Non-pigmented ciliary epithelial cell (primary cell): ENCODE measurements at places on chromosomes 16 and 17.
A peak's percentile ranks its signal among the peaks of the same experiment; 100 is the strongest.

DNA sequence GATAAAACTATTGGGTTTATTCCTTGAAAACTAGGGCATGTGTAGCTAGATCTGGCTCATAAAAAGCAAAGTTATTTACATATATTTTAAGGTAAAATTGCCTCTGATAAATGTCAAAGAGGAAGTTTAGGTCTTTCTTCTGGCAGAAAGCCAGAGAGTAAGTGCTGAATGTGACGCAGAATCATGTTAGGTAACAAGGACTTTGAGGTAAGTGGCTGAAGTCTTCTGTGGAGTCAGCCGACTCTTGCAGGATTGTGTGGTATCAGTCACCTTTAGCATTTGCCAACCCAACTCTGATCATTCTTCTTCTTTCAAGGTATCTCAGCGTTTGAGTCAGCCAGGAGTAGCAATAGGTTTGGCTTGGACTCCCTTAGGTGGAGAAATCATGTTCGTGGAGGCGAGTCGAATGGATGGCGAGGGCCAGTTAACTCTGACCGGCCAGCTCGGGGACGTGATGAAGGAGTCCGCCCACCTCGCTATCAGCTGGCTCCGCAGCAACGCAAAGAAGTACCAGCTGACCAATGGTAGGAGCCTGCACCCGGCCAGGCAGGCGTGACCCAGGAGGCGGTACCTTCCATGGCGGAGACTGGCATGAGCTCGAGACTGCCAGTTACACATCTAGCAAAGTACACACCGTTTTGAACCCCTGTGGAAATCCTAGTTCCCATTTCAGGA is 37.9 kb downstream of the SIAH1 start:
- no peak for DNase-seq

DNA sequence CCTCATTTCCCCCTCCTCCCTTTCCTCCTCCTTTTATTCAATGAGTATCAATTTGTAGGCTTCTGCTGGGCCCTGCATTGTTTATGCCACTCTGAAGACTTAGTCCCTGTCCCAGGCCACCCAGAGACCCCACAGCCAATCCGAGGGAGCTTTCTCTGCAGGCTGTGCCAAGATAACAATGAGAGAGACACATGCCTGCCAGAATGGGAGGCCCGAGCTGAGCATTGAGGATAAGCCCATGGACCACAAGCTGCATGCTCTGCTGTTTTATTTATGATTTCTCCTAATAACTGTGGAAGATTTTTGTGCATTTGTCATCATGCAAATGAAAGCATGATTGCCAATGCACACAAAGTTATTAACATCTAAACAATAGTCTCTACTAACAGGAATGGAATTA is 3.0 kb downstream of the RCVRN start:
- DNase-seq: no peak

DNA sequence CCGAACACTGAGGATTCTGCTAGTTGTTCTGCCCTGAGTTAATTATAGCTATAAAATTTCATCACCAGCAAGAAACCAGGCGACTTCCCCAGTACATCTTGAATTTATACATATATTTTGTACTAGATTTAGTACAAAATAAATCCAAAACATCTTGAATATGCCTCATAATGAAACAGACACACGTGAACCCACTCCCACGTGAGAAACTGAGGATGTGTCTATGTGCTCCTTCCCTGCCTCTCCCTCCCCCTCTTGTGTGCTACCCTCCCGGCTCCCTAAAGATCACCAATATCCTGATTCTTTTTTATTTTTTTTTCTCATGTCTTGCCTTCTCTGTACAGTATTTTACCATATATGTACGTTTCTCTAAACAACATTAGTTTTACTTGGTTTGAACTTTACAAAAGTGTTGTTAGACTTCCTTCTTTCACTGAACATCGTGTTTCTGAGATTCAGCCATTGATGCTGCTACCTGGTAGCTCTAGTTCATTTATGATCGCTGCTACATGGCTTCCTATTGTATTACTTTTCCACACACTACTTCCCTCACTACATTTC is 1.1 kb upstream of the LCMT1 start:
- no peak for DNase-seq

GRCh38 chr17:67212714-67213417 is 32.1 kb downstream of the HELZ start:
- peak; percentile 60 for DNase-seq

DNA sequence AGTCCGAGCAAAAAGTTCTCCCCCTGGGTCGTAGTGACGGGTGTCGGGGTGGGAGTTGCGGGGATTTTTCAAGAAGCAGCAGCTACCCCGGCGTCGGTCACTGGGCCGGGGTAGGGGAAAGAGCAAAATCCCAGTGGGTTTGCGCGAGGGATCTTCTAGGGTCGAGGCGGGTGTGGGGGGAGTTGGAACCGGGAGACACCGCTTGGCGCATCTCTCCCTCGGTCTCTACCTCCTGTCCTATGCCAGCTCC is 2.3 kb upstream of the UBTF start:
- DNase-seq: no peak

DNA sequence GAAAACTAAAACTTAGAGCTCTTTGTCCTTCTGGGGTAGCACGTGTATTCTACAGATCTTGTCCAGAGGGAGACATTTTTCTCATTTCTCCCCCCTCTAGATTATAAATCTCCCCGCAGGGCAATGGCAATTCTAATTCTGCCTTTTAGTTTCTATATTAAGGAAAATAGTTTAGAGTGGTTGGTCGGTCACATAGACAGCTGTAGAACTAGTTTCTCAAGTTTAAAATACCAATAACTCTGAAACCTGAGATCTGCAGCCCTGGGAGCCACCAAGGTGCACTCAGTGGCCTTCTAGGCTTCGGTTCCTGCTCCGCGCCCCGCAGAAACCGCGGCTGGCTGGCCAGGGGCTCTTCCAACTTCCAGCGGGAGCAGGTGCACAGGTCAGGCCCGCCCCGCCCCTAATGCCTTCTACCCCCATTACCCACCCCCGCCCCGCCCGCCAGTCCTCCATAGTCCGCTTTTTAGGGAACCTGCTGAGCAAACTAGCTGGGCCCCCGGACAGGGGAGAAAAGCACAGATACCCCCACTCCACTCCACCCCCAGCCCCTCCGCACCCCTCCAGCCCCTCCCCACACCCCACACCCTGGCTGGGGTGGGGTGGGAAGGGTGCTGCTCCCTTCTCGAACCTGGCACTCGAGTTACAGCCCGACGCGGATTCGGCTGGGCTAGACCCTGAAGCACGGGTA is 431 bp downstream of the SLFN11 start:
- no peak for DNase-seq

DNA sequence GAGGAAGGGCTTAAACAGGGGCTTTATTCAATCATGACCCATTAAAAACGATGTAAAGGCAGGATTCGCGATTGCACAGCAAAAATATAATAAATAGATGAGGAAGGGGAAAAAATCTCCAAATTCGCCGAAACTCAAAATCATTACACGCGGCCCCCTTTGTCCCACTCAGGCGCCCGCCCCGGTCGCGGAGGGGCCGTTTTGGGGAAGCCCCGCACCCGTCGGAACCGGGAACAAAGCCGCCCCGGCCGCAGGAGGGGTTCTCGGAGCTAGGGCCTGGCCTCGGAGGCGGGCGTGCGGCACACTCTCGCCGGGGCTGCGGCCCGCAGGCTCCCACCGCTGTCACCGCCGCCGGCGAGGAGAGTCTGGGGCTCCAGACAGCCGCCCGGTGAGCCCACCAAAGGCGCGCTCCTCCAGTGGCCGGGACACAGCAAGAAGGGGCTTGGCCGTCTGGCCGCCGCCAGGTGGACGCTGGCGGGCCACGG is 521 bp downstream of the C16orf87 start:
- DNase-seq: no peak

GRCh38 chr17:46044286-46044928 is 45.4 kb downstream of the STH start:
- peak; percentile 81 for DNase-seq

GRCh38 chr16:59655031-59655430 is 920.9 kb upstream of the GOT2 start:
- no peak for DNase-seq

DNA sequence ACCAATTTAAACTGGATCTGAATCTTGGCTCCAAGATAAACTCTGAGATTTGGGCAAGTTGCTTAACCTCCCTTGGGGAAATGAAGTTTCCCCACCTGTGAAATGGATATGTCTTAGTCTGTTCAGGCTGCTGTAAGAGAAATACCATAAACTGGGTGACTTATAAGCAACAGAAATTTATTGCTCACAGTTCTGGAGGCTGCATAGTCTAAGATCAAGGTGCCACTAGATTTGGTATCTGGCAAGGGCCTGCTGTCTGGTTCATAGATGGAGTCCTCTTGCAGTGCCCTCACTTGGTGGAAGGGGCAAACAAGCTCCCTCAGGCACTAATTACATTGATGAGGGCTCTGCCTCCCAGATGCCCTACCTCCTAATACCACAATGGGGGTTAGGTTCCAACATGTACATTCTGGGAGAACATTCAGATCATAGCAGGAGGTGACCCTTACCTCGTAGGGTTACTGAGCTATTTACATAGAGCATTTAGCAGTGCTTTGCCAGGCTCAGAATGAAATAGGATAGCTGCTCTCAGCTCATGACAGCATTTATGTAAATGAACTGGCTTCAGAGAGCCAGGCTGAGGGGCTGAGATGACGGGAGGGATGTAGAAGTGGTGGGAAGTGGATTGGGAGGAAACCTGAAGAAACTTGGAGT is 83.9 kb downstream of the SPECC1 start:
- DNase-seq: no peak

- no peak for DNase-seq
Measured at GRCh38 chr16:20638711-20639335, 58.7 kb downstream of the ACSM1 start.

DNA sequence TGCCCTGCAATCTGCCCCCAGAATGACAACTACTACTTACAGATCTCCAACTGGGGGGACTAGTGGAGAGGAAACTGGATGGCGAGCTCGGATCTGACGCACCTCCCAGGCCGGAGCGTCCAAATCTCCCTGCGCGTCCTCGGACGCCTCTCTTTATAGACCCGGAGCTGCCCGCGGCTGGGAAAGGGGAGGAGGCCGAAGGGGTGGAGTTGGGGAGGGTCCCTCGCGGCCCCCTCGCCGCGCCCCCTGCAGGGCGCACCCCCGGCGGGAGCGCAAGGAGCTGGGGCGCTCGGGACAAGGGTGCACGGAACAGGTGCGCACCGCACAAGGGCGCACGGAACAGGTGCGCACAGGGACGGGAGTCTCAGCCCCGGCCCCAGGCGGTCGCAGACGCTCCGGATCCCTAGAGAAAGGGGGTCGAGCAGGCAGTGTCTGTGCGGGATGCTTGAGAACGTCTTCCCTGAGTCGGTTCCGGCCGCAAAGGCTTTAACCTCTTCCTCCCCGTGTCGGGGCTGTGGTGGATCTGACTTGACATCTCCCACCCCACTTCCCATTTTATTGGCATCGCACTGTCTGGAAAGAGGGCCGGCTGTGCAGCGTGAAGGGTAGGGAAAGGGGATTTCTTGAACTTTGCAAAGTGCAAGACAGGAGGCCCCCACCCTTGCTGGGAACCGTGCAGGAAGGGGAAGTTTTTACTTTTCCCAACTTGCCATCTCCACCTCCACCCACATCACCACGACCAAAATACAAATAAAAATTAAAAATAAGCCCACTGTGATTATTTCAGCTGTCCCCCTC is at the start of gene MYH11:
TSS of gene MYH11 (minus strand) at position 128 of the 798 bp plus-strand sequence. CDS start 18,776 bp downstream, outside the sequence.
- DNase-seq: no peak

GRCh38 chr16:65772134-65772732 is 594.3 kb upstream of the CDH5 start:
- no peak for DNase-seq

DNA sequence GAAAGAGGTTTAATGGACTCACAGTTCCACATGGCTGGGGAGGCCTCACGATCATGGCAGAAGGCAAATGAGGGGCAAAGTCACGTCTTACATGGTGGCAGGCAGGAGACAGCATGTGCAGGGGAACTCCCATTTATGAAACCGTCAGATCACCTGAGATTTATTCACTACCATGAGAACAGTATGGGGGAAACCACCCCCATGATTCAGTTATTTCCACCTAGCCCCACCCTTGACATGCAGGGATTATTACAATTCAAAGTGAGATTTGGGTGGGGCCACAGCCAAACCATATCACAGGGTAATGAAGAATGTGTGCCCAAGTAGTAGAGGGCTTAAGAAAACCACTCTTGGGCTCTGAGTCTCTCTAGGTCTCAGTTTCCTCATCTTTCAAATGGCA is 85.1 kb downstream of the PRKCB start:
- DNase-seq: no peak

DNA sequence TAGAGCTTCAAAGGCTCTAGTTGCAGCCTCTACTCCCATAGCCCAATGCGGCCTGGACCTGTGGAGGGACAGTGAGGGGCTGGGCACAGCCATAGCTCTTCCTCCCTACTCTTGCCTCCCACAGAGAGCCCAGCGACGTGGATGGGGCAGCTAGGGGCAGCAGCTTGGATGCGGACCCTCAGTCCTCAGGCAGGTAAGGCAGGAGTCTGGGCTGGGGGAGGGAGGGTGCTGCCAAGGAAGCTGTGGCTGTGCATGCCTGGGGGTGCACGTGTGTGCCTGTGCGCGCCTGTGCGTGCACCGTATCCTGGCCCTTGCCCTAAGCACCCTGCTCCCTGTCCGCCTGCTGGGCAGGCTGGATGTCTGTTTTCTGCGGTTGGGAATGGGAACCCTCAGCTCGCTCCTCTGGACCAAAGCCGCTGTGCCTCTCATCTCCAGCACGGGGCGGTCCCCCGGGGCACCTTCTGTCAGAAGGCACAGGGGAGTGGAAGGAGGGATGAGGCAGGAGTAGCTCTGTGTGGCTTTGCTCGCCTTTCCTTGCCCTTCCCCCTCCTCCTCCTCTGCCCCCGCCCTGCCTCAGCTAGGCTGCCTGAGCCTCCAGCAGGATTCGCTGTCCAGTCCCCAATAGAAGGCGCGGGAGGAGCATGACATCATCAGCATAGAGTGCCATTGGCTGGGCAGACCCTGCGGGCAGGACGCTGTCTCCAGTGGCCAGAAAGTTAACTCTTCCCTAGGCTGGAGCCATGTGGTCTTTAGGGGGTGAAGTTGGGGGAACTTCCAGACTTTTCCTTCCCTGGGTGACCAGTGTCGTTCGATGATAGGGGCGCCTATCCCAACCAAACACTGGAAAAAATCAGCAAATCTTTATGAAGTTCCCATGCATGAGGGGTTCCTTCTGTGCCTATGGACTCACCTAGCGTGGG is 797 bp downstream of the PRCD start:
- peak; percentile 80 for DNase-seq

DNA sequence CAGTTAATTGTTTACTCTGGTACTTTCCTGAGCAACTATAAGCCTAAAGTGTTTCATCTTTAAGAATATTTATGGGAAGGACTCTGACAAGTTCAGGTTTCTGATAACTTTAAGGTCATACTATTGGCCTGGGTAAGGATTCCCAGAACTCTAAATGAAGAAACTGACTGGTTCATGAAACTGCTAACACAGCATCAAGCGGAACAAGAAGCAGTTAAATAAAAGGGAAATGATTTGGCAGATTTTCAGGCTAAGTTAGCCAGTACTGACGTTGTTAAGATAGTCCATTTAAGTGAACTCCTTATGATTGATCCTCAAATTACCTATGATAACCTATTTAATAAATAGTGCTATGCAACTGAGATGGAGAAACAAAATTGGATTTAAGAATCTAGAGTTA is 101.6 kb upstream of the CES5A start:
- no peak for DNase-seq

- DNase-seq: no peak
Measured at GRCh38 chr17:29012535-29012934, 6.7 kb upstream of the SEZ6 start.

GRCh38 chr16:35599429-35600160 is 2140.2 kb downstream of the TP53TG3F start:
- DNase-seq: no peak
